ENCODE measurements at places on chromosomes 1 and 21.

GRCh38 chr1:170807432-170807831 is 127.9 kb upstream of the MROH9 start:
- no peak for DNase-seq

DNA sequence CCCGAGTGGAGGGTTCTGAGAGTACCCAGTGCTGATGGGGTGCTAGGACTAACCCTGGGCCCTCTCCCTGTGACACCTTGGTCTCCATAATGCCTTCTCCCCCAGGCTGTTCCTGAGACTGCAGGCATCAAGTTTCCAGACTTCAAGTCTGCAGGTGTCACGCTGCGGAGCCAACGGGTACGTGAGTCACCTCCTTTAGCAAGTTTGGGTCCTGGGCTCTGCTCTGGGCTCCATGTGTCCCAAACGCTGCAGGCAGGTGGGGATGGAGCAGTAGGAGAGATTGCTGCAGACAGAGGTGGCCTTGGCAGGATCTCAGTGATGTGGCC is 6.0 kb downstream of the DMAP1 start:
- DNase-seq, result no peak

GRCh38 chr1:23896491-23896890 is 16.7 kb downstream of the CNR2 start:
- DNase-seq, result no peak

DNA sequence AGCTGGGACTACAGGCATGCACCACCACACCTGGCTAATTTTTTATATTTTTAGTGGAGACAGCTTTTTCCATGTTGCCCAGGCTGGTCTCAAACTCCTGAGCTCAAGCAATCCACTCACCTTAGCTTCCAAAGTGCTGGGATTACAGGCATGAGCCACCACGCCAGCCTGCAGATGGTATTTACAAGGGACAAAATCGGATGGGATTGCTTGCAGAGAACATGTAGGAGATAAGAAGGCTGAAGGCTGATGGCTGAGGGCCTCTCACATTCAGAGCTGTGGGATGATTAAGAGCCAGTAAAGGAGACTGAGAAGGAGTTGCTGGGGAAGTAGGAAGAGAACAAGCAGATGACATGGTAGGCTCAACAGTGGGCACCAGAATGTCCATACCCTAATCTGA is 24.0 kb upstream of the QSOX1 start:
- no peak for DNase-seq

GRCh38 chr1:30010506-30011106 is 712.8 kb downstream of the MATN1 start:
- DNase-seq, result no peak

DNA sequence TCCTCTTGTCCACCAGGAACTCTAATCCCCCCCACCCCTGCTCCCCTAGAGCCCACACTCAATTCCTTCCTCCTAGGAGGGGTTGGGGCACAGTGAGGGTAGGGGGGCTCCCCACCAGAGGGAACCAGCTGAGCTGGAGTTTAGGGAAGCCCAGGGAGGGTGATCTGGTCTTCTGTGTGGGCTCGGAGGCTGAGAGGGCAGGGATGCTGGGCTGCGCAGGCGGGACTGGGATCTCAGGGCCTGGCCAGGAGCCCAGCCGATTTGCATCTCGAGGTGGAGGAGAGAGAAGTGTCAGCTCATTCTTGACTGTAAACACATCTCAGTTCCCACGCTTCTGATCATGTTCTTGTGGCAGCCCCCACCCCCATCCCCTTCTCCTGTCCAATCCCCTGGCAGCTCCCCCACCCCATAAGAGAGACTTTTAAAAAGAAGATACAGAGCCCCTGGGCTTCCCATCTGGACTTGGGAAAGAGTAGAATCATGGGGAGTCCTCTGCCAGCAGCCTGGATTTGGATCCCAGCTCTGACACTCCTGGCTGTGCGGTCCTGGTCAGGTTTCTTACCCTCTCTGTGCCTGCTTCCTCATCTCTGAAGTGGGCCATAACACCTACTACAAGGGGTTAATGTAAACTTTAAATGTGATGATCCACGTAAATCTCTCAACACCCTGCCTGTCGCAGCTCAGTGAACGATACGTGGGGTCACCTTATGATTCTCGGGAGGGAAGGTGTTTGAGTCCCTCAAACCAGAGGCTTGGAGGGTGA is 6.6 kb downstream of the PEAR1 start:
- no peak for DNase-seq

GRCh38 chr1:114116086-114116485 is 37.6 kb downstream of the SYT6 start:
- no peak for DNase-seq

DNA sequence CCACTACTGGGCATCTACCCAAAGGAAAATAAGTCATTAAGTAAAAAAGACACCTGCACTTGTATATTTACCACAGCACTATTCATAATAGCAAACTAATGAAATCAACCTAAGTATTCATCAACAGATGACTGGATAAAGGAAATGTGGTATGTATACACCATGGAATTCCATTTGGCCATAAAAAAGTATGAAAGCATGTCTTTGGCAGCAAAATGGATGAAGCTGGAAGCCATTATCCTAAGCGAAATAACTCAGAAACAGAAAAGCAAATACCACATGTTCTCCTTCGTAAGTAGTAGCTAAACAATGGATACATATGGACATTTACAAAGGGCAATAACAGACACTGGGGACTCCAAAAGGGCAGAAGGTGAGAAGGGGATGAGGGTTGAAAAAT is 485.7 kb upstream of the BRINP3 start:
- no peak for DNase-seq

- DNase-seq, result no peak
These were observed 22.0 kb upstream of the KCNC4 start for GRCh38 chr1:110188035-110188618.

- no peak for DNase-seq
These were observed 625.2 kb downstream of the SMYD3 start for GRCh38 chr1:245881767-245882391.

DNA sequence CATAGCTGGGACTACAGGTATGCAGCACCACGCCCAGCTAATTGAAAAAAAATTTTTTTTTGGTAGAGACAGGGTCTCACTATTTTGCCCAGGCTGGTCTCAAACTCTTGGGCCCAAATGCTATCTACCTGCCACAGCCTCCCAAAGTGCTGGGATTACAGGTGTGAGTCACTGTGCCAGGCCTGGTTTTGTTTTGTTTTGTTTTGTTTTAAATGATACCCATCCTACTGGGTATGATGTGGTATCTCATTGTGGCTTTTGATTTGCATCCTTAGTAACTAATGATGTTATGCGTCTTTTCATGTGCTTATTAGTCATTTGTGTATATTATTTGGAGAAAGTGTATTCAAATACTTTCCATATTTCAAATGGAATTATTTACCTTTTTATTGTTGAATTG is 142.3 kb downstream of the VPS13D start:
- DNase-seq, result no peak

DNA sequence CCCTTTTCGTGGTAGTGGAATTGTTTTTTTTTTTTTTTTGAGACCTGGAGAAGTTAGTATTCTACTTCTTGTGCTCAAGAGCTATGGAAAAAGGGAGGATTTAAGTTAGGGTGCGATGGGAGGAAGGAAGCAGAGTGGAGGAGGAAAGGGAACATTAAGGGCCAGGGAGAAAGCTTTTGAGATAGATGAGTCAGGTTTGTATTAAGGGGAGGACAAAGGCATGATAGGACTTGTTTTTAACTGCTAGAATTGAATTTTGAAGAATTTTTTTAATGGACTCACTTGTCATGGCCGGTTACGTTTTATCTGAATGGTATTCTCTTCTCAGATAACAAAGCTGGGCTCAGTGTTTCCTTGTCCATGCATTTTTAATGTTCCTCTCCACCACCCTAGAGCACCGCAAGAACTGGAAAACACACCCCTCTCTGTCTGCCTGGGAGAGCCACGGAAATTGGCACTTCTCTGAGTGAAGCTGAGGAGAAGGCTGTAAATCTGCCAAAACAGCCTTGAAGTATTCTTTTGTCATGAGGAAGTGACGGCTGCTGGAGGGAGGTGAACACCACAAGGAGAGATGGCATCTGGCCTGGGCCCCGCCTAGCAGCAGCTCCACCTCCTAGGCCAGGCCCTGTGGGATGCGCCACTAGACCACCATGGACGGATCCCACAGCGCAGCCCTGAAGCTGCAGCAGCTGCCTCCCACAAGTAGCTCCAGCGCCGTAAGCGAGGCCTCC is 3.5 kb downstream of the NIPAL3 start:
- DNase-seq, result no peak

DNA sequence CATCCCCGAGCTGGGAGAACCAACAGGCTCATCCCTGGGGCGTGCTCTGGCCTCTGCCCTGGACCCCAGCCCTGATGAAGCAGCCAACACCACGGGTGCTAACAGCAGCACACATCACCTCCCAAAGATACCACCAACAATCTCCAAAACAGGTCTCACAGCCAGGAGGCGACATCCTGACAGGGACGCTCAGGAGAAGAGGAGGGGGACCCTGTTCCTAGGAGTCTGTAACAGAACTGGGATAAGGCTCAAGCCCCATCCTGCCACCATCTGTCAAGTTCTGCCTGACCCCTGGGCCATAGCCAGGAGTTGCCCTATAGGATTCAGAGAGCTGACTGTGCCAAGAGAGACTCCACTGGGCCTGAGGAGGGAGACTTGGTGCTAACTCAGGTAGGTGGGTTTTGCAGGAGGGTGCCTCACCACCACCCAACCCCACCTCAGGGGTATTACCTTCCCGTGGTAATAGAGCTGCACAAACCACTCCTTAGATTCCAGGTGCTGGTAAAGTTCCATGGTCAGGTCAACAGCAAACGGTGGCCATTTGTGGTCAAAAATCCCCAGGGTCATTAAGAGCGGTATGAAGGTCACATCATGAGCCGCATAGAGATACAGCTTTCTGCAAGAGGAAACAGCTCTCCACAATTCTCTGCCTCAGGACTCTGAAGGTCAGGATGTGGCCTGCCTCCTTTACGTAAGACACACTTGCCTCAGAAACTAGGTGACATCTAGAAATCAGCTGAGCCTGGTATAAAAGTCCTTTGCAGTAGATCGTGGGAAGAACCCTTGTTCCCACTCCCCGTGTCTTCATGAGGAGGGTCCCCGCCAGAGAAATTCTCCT is 22.3 kb downstream of the ACP6 start:
- DNase-seq, result no peak

- DNase-seq, result no peak
These were observed 609 bp downstream of the PIGK start for GRCh38 chr1:77218477-77219165.

- DNase-seq, result no peak
These were observed 70.9 kb upstream of the COL6A1 start for GRCh38 chr21:45910548-45911221.

GRCh38 chr1:93576746-93577145 is 104.9 kb downstream of the BCAR3 start:
- DNase-seq, result no peak

DNA sequence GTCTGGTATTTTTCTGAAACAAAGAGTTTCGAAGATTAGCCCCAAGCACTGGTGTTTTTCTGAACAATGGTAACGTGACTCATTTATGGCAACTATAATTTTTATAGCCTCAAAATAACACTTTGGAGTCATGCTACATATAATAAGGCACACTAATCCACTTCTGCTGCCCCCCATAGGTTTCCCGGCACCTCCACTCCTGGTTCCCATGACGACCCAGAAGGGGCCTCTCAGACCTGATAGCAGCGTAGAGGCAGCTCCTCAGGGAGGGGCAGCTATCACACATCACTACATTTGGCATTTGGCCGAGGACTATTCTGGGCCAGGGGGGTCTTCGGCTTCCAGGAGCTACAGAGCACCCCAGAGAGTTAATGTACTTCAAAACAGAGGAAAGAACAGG is 23.3 kb downstream of the CAPN8 start:
- DNase-seq, result no peak

GRCh38 chr1:244325056-244325758 is 126.5 kb downstream of the ADSS2 start:
- DNase-seq, result no peak

DNA sequence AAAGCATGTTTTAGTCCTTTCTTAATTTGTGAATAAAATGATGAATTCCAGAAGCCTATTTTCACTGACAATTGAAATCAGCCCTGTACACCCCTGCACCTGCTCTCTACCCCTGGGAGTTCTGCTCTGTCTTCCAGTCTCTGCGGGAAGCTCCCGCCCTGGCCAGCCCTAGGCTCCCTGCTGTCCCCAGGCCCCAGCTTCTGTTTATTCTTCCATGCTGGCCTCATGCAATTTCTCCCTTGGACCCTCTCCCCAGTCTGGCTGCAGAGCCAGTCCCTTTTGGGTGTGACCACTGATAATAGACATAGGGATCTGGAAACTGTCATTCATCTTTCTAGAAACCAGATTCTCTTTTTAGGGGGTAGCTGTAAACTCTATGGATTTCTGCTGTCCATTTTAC is 258.6 kb downstream of the GRIK3 start:
- DNase-seq, result no peak

DNA sequence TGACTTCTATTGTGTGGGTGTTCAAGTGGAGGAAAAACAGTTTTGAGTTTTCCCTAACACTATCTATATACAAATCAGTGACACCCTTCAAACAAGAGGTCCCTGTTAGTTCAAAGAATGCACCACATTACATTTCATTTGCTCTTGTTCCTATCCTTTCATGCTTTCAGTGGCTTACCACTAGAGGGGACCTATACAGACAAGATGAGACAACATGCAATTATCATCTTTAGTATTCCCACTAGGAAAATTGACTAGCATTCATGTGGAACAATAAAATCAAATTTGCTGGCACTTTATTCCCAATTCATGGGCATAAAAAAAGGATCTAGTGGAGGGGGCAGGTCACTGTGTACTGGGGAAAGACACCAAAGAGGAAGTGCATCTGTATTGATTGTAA is 13.3 kb upstream of the SIPA1L2 start:
- no peak for DNase-seq

GRCh38 chr1:88736633-88737248 is 52.7 kb downstream of the PKN2 start:
- DNase-seq, result peak; percentile 8

GRCh38 chr1:152497273-152497672 is 13.3 kb upstream of the LCE5A start:
- no peak for DNase-seq

- DNase-seq, result no peak
These were observed 94.4 kb downstream of the PATJ start for GRCh38 chr1:61836649-61837048.

GRCh38 chr1:16984717-16985116 is 4.3 kb upstream of the MFAP2 start:
- DNase-seq, result no peak

- no peak for DNase-seq
These were observed 13.2 kb upstream of the CDA start for GRCh38 chr1:20575541-20576336.

DNA sequence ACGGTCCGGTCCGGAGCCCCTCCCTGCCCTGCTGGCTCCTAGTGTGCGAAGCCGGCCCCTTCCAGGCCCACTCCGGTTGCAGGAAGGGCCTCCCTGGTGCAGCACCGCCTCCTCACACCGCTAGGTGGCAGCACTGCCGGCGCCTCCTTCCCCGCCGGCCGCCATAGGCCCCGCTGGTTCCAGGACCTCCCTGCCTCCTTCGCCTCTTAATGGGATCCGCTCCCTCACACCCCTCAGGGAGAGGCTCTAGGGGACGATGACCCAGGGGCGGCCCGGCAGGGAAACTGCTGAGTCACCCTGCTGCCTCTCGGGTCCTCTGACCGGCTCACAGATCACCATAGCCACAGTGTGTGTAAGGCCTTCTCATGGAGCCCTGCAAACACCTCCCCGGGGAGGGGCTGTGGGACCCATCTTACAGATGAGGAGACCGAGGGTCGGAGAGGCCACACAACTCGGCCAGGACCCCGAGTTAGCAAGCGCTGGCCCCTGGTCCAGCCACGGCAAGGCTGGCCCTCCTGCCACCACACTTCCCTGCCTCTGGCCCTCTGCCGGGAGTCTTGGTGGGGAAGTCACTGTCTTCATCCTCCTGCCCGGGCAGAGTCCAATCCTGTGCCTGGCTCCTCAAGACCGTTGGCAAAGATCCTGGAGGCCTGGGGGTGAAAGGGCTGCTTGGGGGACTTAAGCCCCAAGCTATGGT is 1.6 kb upstream of the AJAP1 start:
- peak; percentile 58 for DNase-seq
